MV-4-11 (cell line): ENCODE measurements at places on chromosomes 4 and X.
A peak's percentile ranks its signal among the peaks of the same experiment; 100 is the strongest.

DNA sequence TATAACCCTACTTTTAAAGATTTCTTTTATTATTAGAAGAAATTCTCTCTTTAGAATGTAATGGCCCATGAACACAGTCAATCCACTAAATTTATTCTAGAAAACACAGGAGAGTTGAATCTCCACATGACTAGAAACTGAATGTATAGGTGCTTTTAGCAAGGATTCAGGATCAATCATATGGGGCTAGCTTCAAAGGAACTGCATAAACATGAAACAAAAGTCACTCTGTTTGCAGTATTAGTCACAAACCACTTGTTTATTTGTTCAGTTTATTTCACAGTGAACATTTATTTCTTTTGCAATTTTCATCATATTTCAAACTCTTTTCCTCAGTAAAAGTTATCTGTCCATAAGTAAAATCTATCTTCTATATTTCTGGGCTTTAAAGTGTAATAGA, 1604.6 kb downstream of the PCDH18 start:
- no peak for DNase-seq

DNA sequence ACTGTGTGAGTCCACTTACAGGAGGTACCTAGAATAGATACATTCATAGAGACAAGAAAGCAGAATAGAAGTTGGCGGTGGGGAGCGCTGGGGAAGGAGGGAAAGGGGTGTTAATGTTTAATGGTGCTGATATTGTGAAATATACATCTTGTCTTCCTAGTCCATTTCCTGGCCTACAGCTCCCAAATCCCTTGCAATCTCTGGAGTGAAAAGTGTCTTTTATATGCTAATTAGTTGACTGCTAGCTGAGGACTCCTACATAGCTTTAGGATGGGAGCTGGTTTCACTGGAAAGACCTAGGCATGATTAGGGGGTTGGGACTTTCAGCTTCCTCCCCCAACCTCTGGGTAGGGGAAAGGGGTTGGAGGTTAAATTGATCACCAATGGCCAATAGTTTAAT, 36.0 kb downstream of the FUNDC1 start:
- DNase-seq, result no peak

- DNase-seq, result peak; percentile 5
Observed at GRCh38 chr4:114226968-114227760, 247.7 kb upstream of the ARSJ start.

- DNase-seq, result no peak
Observed at GRCh38 chr4:188623314-188623854, 484.1 kb downstream of the TRIML1 start.

- no peak for DNase-seq
Observed at GRCh38 chr4:62126064-62126732, 926.1 kb downstream of the ADGRL3 start.

DNA sequence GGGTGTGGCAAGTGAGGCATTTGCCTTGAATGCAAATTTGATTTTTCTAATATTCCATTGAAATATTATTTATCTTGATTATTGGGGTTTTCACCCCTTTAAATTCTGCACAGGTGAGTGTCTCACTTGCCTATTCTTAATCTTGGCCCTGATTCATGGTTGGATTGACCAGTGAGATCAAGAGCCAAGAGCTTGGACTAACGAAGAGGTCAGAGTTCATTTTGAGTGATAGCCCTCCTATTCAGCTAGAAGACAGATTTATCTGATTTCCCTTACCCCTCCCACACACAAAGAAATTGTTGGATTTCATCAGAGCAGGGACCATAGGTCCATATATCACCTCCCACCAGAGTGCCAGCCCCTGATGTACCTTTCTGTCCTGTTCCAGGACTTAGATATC, 11.6 kb upstream of the ACOT9 start:
- DNase-seq, result no peak

GRCh38 chrX:18290200-18290599, 64.3 kb downstream of the SCML2 start:
- DNase-seq, result no peak

DNA sequence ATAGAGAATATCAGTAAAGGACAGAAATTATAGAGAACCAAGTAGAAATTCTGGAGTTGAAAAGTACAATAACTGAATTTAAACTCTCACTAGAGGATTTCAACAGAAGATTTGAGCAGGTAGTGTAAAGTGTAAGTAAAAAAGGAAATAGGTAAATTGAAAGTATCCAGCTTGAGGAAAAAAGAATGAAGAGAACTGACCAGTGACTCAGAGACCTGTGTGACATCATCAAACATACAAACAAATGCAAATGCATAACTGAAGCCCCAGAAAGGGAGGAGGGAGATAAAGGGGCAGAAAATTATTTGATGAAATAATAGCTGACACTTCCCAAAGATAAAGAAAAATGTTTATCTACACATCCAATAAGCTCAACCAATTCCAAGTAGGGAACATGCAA, 8.3 kb upstream of the SPON2 start:
- DNase-seq, result no peak

GRCh38 chrX:39877905-39878304, 219.9 kb downstream of the BCOR start:
- no peak for DNase-seq

- peak; percentile 40 for DNase-seq
Observed at GRCh38 chrX:37825215-37825842, 22.0 kb downstream of the DYNLT3 start.

DNA sequence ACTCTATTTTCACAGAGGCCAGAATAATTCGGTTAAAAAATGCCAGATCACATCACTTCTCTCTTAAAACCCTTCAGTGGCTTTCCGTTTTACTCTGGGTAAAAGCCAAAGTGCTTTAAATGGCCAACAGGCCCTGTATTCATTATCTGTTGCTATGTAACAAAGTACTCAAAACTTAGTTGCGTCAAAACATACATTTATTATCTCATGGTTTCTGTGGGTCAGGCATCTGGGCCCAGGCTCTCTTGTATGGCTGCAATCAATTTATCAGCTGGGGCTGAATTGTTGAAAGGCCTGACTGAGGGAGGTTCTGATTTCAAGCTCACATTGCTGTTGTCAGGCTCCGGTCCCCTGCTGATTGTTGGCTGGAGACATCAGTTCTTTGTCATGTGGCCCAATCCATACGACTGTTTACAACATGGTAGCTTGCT, 72.7 kb upstream of the H2AZ1 start:
- DNase-seq, result no peak

- DNase-seq, result no peak
Observed at GRCh38 chrX:147894366-147894963, 17.3 kb upstream of the FMR1 start.

DNA sequence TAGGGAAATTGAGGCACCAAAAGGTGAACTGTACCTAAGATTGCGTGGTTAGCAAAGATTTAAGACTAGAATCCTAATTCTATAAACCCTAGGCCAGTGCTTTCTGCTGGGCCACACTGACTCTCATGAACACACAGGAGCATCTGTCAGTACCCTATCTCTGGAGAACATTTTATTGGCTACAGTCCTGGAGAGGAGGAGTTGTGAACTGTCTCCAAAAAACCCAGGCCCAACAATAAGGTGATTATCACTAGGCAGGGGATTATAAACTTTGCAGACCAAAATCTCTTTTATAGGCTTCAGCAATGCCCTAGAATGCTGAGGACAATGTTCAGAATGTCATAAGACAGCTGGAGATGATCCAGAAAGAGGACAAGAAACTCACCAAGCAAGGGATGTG, 24.1 kb downstream of the OPHN1 start:
- no peak for DNase-seq

- DNase-seq, result peak; percentile 60
Observed at GRCh38 chr4:75158451-75158850, 225.5 kb downstream of the PARM1 start.

- no peak for DNase-seq
Observed at GRCh38 chr4:7062816-7063215, 5.0 kb downstream of the GRPEL1 start.

GRCh38 chr4:142721187-142721586, 124.9 kb downstream of the INPP4B start:
- DNase-seq, result no peak

- DNase-seq, result no peak
Observed at GRCh38 chrX:97358941-97359340, 475.2 kb downstream of the RPA4 start.

GRCh38 chrX:9153300-9153699, 119.4 kb upstream of the FAM9B start:
- no peak for DNase-seq

- no peak for DNase-seq
Observed at GRCh38 chrX:139882299-139882698, 50.6 kb downstream of the ATP11C start.

- DNase-seq, result no peak
Observed at GRCh38 chrX:22073928-22074327, 41.8 kb downstream of the PHEX start.

DNA sequence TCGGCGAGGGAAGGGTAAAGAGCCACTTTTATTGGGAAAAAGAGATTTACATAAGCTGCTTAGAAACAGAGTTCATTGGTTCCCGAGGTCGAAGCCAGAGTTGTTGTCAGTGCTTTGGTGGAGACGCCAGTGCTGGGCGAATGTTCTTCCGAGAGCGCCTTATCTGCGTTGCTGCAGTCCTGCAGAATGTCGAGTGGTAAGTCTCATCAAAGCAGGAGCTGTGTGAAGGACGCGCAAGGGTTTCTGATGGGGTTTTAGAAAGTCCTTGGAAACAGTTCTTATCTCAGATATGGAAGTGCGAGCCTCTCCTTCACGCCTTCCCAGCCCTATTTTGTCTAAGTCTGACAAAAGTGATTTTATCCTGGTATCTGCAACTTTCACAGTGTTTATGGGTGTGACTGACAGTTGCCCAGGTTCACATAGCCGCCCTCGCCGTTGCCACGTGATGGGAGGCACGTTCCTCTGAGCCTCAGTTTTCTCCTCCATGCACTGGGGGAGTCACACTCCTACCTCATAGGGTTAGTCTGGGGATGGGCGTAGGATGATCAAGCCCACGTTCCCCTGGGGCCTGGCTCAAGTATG, 47.3 kb upstream of the NSG1 start:
- DNase-seq, result no peak

DNA sequence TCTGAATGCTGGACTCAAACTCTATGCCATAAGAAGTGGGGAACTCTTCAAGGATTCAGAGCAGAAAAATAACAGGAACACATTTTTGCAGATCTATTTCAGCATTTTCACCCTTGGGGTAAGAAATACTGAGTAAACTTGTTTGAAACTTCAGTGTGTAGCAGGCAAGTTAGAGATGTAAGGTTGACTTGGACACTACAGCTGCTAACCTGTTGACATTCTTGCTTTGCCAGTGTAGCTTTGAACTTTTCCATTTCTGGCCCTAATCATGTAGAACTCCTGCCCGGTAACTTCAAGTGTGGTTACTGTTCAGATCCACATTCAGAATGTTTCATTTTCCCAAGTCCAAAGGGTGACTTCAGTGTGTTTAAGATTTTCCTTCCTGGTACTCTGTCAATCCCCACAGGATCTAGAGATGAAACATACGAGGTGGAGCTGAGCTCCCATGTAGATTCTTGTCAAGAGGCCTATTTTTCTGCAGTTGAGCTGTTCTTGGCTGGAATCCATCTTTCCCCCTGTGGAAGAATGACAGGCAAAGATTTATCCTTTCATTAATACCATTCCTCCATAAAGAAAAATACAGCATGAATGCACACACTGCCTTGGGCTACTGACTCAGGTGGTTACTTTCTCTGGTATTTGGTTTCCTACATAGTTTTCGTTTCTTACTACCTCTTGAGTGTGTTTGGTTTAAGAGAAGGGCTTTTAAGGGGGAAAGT, 34.1 kb downstream of the FHDC1 start:
- DNase-seq, result no peak

GRCh38 chr4:87965501-87965975, 10.0 kb upstream of the SPP1 start:
- no peak for DNase-seq

DNA sequence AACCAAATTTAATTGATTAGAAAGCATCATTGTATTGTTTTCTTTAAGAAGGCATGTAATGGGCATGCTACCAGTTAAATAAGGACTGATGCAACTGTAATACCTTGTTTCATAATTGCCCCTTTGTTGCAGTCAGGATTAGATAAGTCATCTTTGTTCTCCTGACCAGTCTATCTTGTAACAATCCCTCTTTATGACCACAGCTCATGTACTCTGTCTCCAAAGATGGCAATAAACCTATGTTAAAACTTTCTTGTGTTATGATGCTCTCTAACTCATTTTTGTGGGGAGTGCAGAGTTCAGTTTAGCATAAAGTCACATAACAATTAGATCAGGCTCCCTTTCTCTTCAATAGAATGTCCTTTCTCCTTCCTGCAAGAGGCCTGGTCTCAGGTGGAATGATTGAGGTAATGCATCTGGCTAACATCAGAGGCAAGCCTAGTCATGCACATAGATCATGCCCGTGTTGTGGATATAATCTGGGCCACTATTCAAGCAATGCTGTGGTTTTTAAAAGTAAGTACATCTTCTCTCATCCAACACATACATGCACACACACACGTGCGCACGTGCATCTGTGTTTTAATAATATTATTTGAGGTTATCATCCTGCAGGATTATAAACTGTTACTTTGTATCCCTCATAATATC, 45.6 kb downstream of the TMEM154 start:
- DNase-seq, result peak; percentile 45

GRCh38 chr4:147927377-147928137, 195.7 kb downstream of the ARHGAP10 start:
- DNase-seq, result no peak

DNA sequence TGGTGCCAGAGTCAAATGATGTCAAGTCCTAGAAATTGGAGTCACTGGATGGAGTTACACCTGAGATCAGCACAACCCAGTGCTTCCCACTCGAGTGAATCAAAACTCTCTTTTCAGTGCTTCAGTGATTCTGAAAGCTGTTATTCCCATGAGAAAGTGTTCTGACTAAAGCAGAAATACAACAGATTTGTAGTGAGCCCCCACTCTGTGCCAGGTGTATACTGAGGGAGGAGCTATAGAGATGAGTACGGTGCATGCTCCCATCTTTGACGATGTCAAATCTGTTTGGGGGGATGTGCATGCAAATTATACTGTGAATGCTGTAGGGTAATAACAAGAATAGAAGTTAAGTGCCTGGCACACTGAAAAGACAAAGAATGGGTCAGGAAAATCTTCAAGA, 330.2 kb downstream of the HS3ST1 start:
- DNase-seq, result no peak

- no peak for DNase-seq
Observed at GRCh38 chr4:140799686-140800225, 43.6 kb upstream of the TBC1D9 start.

DNA sequence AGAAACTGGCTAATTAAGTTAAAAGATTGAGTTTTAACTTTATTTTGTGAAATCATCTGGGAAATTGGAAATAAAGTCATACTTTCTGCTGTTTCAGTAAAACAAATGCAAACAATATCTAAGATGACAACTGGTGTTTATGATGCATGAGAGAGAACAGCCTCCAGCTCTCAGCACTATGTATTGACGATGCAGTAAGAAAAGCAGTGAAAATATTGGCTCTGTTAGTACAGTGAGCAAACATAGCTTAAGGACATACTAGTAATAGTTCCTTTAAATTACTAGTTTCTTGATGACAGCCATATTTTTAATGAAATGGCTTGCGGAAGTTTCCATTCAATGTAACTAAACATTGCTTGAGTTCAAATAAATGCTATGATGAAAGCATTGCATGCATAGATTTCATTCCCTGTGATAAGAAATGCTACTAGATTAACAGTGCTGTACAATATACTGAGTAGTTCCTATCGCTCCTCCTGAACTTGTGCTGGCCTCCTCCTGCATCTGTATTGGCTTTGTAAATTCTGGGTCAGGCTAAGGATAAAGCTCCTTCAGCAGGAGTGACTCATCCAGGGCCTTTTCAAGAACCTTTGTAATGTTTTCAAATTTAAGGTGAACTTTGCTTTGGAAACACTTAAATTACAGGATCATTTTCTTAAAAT, 11.6 kb downstream of the ARHGAP24 start:
- no peak for DNase-seq

GRCh38 chrX:107384397-107385105, 64.9 kb upstream of the FRMPD3 start:
- DNase-seq, result no peak
